ENCODE measurements at places on chromosomes 2 and 18. TPM values are rescaled to one million over a fixed set of nuclear protein-coding genes. Genes with fewer than 3 reads are reported as not detected.

GRCh38 chr2:165898381-165898780, 55.2 kb downstream of the TTC21B start:
- no peak for ATAC-seq

DNA sequence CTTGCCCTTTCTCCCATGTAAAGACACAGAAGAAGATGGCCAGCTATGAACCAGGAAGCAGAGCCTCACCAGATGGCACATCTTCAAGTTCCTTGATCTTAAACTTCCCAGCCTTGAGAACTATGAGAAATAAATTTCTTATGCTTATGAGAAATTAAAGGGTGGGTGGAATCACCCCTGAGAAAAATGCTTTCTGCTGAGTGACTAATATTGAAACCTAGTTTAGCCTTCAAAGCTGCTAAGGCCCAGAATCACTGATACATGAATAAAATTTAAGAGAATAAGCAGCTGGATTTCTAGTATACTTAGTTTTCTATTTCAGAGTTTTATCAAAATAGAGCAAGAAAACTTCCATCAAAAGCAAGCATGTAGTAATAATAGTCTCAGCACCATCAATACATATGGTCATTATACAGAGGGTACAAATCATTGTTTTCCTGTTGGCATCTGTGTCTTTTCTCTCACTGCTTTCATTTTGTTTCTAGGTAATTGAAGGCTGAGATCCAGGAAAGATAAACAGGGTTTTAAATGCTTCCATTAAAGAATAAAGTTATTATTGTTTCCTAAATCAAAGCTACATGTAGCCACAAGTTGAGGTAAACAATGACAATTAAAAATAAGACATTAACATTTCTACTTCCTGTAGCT, 53.3 kb upstream of the COL5A2 start:
- ATAC-seq: no peak

Gene SLC23A3
- total RNA-seq: 1.1 TPM

- ATAC-seq: no peak
Observed at GRCh38 chr18:12589448-12589847, 68.5 kb downstream of the SPIRE1 start.

- ATAC-seq: no peak
Observed at GRCh38 chr2:171512014-171512413, 10.3 kb upstream of the CYBRD1 start.

GRCh38 chr2:160993654-160994061, 166.6 kb upstream of the TANK start:
- ATAC-seq: no peak

DNA sequence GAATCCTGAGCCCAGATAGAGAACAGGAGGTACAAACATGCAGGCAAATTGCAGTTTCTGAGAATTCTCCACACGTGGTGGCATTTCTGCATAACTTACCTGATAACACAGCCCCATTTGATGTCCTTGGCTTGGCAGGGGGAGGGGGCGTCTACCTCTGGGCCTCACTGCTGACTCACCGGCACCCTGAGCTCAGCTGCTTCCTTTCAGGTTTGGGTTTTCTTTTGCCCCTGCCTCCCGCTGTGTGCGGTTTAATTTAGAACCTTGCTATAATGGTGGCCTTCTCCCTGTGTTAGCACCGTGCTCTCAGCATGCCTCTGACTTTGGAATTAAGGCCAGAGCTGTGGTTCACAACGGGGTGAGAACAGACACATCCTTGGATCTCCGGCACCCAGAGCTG, 4.4 kb downstream of the CTIF start:
- ATAC-seq: no peak

- ATAC-seq: no peak
Observed at GRCh38 chr18:34543356-34543755, 166.7 kb upstream of the DTNA start.

- no peak for ATAC-seq
Observed at GRCh38 chr2:174376967-174377366, 18.6 kb upstream of the SCRN3 start.

Gene EGR4
- total RNA-seq: not detected

GRCh38 chr2:189803431-189803830, 19.2 kb downstream of the PMS1 start:
- ATAC-seq: no peak

DNA sequence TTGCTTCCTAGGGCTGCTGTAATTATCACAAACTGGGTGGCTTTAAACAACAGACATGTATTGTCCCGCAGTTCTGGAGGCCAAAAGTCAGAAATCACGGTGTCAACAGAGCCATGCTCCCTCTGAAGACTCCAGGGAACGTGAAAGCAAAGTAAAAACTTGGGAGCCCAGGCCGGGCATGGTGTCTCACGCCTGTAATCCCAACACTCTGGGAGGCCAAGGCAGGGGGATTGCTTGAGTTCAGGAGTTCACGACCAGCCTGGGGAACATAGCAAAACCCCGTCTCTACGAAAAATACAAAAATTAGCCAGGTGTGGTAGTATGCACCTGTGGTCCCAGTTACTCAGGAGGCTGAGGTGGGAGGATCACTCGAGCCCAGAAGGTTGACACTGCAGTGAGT, 63.5 kb downstream of the MCFD2 start:
- ATAC-seq: no peak

Gene GALNT3
- 5.2 TPM for total RNA-seq

Gene BUB1
- total RNA-seq: not detected

DNA sequence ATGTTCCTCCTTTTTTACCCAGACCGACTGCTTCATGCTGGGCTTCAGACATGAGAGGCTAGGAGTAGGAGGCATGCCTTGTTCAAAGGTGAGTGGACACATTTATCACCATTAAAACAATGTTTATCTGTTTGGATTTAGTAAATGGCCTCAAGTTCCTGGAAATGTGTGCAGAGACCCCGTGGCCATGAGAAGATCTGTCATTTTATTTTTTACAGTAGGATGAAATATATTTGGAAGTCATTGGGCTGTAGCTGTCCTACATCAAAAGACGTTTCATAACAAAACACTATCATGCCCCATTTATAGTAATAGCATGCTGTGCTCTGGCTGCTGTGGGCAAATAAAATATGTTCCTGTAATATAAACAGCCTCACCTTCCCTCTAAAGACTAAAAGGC, 403.9 kb upstream of the TNP1 start:
- ATAC-seq: no peak

- ATAC-seq: no peak
Observed at GRCh38 chr18:22335731-22336198, 82.0 kb downstream of the CTAGE1 start.

GRCh38 chr2:27185331-27186026, 26.4 kb upstream of the ATRAID start:
- ATAC-seq: peak; percentile 83

DNA sequence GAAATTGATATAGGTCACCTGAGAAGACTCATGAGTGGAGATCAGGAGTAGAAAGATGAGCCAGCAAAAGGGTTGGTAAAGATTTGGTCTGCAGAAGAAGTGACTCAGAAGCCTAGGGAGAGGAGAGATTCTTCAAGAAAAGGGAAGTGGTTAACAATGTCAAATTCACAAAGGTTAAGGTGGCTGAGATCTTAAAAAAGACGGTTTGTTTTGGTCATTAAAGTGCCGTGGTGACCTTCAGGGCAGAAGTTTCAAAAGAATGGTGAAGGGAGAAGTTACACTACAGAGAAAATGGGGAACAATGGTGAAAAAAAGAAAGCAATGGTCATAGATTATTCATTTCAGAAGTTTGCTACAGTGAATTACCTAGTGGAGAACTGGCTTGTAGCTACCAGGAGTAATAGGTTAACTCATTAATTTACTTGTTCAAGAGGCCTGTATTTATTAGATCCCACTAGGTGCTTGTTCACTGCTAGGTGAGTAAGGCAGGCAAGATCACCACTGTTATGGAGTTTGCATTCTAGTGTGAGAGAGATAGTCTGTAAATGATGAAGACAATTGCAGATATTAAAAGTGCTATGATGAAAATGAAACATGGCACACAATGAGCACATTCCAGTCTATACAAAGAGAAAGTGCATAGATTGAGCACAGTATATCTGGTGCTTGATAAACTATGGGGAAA, 43.0 kb downstream of the FBXO48 start:
- no peak for ATAC-seq

- no peak for ATAC-seq
Observed at GRCh38 chr2:216171011-216171410, 61.9 kb downstream of the XRCC5 start.

DNA sequence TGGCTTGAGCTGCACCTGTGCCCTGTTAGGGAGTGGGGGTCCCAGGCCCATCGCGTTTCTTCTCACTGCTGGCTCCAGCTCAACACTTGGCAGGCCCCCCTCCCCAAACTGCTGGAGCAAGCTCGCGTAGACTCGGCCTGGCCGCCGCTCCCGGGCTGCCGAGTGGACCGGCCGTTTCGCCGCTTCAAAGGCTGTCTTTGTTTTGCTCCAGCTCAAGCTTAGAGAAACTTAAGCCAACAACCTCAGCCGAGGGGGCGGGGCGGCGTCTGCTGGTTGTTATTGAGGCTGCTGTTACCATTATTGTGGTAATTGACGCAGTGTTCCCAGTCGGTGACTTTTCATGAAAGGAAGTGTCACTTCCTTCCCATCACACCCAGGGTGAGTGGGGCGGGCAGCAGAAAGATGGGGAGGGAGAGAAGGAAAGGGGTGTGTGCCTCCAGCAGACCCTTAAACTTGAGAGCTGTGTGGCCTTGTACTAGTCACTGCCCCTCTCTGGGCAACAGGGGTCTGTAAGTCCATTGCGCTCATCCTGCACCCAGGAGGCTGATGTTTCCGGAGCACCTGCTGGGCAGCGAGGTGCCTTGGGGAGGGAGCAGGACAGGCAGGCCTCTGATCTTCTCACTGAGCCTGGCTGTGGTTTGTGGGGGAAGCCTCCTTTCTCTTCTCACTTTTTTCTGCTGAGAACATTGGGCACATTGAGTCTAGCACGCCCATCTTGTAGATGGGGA, 2.1 kb downstream of the ARID5A start:
- peak; percentile 16 for ATAC-seq

Gene DYNC1I2
- 117 TPM for total RNA-seq

Gene PAPOLG
- 19.5 TPM for total RNA-seq

DNA sequence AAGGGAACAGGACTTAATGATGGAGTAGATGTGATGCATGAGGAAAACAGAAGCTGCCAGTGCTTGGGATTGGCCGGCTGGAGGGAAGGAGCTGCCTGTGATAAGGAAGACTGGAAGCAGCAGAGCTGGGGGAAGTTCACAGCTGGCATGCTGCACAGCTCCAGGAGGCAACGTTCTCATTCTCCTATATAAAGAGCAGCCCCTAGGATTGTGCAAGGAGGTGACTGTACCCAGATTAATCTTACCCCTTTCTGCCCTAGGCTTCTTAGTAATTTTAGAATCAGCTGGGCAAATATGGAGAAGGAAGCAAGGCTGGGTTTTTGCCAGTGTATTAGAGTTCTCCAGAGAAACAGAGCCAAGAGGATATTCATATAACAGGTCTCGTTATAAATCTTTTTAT, 155.8 kb downstream of the ALPK2 start:
- no peak for ATAC-seq

Gene NEB
- total RNA-seq: 0.15 TPM

- ATAC-seq: no peak
Observed at GRCh38 chr2:239839306-239839705, 185.8 kb downstream of the NDUFA10 start.

GRCh38 chr2:241616168-241617125, 20.5 kb downstream of the THAP4 start:
- ATAC-seq: no peak

DNA sequence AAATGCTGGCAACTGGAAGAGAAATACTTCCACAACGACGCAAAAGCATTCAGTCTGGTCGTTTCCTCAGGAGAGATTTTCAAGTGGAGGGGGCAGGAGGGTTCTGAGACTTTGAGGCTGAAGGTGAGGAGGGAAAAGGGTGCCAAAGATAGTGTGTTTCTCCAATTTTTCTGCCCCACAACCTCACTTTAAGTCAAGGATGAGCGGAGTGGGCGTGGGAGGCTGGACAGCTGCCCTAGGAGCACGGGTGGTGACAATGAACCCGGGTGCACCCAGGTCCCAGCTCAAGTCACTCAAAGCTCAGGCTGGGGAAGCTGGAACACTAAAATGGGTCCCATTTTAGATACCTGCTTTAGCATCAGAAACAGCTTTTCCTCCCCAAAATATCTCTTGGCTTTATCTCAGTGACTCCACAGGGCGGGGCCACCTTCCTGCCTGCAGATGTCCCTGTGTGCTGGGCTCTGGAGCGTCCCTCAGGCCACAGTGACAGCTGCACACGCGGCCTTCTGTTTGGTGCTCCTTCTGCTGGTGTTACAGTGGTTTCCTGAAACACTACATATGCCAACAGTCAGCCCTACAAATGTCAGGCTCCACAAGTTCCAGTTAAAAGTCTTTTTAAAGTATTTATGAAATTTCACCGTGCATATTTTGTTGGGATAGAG, 1.4 kb upstream of the MBP start:
- ATAC-seq: peak; percentile 33

GRCh38 chr18:4125224-4125623, 329.9 kb downstream of the DLGAP1 start:
- peak; percentile 46 for ATAC-seq

- no peak for ATAC-seq
Observed at GRCh38 chr2:70226781-70227180, 21.6 kb downstream of the TIA1 start.

DNA sequence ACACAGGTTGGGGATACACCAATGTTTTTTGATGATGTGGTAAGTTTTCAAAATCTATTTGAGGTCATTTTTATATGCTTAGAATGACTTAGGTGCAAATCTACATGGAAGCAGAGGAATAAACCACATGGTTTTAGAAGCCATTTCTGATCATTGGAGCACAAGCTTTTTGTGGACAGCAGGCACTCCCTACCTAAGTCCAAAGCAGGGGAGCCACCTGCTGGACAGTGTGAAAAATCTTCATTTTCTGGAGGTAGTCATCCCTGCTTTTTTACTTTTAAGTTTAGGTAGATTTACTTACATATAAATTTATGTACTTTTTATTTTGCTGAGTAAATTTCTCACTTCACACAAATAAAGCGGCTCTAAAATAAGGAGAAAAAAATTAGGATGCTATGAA, 323.2 kb downstream of the PLCL1 start:
- no peak for ATAC-seq

- no peak for ATAC-seq
Observed at GRCh38 chr2:65681503-65681902, 249.1 kb upstream of the SPRED2 start.

Gene KCNG2
- not detected for total RNA-seq

GRCh38 chr18:77250926-77251729, 1.5 kb downstream of the GALR1 start:
- ATAC-seq: peak; percentile 16

DNA sequence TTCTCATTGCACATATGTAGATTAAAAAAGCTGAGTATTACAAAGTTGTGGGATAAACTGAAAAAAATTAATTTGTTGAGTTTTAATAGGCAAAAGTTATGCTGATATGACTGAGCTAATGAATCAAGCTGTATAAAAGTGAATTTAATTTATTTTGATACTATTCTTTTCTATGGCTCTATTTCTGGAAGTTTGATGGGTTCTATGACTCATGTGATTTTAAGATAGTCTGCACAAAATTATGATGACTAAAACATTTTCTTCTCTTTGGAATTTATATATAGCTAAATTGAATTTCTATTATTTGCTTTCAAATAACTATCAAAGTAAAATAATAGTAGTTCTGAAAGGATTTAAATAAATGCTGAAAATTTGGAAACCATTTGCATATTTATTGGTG, 71.0 kb upstream of the MMADHC start:
- ATAC-seq: no peak

GRCh38 chr2:196983934-196984333, 57.4 kb upstream of the PGAP1 start:
- no peak for ATAC-seq

- no peak for ATAC-seq
Observed at GRCh38 chr2:54939446-54940118, 110.7 kb downstream of the RTN4 start.

Data from gastroesophageal sphincter (tissue), 4 donors.